Stimulated activated CD8-positive, alpha-beta memory T cell treated with anti-CD3 and anti-CD28 coated beads, Interleukin-4, amount 100 ng/mL, for 4 hours (primary cell): ENCODE measurements at places on chromosomes 4 and X.

DNA sequence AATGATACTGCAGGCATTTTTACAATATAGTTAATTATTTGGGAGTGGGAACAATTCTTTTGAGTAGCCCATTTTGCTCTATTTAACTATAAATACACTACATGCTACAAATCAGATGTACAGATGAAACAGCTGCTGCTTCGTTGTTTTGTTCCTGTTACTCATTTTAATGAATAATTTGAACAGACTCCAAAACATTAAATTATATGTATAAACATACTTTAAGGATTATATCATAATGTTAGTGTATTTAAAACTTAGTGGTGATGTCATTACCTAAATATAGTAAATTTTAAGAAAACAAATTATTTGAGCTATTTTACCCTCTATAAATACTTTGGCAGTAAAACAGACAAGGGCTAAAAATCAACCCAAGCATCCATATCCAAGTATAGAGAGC, 60.7 kb downstream of the GAB1 start:
- DNase-seq, result no peak

- DNase-seq, result no peak
Observed at GRCh38 chr4:67749286-67749685, 4.9 kb downstream of the GNRHR start.

- no peak for DNase-seq
Observed at GRCh38 chrX:136907621-136908020, 27.1 kb upstream of the RBMX start.

GRCh38 chr4:10104211-10104990, 12.2 kb downstream of the WDR1 start:
- no peak for DNase-seq

DNA sequence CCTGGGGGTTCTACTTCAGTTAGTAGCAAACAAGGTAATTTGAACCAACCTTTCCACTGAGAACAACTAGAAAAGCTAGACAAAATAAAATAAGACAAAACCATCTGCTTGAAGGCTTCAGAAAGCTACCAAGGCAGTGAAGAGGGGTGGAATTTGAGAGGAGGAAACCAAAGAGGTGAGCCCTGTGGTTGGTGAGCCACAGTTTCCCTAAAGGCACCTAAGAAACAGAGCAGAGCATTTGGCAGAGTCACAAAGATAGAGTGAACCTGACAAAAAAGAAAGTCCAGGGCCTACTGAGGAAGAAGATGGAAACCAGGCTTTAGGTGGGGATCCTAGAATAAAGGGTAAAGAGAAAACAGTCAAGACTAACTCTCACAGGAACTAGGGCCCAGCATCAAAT, 44.3 kb downstream of the CHST7 start:
- no peak for DNase-seq

GRCh38 chr4:87298362-87298761, 24.3 kb downstream of the HSD17B13 start:
- DNase-seq, result no peak

GRCh38 chr4:110411574-110412011, 64.4 kb upstream of the ENPEP start:
- DNase-seq, result no peak

DNA sequence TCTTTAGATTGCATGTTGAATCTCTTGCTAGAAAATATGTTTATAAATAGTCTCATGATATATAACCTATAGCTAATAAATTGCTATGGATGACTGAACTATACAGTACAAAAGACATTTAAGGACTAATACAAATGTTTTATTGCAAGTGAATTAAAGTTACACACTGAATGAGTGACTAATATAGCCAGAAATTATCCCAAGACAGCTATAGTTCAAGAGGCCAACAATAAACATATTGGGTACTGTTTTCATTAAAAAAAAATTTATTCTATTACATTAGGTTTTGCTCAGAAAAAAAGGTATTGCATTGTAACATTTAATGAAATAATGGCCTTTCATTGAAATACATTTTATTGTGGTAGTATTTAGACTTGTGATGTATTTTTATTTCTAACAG, 819.1 kb downstream of the TRIML1 start:
- DNase-seq, result no peak

- no peak for DNase-seq
Observed at GRCh38 chrX:111375747-111376146, 36.2 kb downstream of the DCX start.

GRCh38 chrX:68043713-68044438, 389.4 kb downstream of the OPHN1 start:
- DNase-seq, result no peak

DNA sequence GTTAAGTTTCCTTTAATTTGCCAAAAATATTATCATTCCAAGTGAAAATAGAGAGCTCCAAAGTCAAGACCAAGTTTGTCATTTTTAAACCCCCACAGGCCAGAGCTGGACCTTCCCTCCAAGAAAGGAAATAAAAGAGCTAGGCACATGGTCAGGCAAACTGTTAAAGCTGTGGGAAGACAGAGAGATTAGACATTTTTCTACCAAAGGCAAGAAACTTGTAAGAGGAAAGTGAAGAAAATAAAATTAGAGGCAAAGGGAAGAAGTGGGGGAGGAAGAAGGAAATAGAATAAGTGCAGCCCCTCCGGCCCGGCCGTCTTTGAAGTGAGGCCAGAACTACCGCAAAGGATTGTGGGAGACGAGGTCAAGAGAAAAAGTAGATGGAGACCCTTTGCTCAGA, 47.9 kb upstream of the HAND2 start:
- DNase-seq, result no peak

- no peak for DNase-seq
Observed at GRCh38 chr4:1155314-1155713, 17.1 kb downstream of the SPON2 start.

DNA sequence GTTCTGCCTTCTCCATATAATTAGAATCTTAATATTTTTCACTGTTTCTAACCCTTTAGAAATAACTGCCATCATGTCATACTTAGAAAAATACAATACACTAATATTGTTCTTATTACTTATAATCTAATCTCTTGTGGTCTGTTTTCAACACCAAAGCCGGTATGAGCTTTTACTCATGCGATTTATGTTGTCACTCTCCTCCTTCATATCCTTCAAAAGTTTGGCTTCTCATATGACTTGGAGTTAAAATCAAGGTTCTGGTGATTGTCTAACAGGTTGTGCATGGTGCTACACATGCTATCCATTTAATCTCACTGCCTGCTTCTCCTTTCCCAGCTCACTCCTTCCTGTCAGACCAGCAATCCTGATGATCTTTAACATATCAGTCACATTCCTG, 1392.9 kb downstream of the ARAP2 start:
- no peak for DNase-seq

DNA sequence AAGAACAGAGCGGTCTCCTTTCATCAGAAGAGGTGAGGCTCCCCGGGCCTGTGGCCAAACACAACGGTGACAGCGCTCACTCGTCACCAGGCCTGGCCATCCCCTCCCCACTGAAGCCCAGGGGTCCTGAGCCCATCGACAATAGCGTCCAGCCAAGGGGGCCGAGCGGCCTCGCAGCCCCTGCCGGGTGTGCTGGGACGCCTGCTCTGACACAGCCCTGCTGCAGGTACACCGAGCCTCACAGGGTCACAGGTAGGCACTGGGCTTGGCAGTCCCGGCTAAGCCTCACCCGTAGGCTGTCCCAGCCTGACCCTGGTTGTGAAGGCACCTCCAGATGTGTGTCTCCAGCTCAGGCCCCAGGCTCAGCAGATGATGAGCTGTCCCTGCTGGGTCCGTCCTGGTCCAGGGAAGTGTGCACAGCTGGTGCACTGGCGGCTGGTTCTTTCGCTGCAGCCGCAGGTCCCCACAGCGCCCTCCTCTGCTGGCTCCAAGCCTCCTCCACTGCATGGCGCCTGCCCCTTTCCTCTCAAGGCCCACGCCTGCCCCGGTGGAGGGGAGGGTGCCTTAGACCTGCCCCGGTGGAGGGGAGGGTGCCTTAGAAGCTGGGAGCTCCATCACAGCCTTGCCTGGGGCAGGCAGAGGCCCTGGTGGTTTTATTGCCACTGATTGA, 21.5 kb downstream of the UVSSA start:
- no peak for DNase-seq

GRCh38 chr4:173415885-173416653, 17.2 kb upstream of the SCRG1 start:
- no peak for DNase-seq

GRCh38 chr4:28926156-28926555, 1794.0 kb upstream of the PCDH7 start:
- no peak for DNase-seq

DNA sequence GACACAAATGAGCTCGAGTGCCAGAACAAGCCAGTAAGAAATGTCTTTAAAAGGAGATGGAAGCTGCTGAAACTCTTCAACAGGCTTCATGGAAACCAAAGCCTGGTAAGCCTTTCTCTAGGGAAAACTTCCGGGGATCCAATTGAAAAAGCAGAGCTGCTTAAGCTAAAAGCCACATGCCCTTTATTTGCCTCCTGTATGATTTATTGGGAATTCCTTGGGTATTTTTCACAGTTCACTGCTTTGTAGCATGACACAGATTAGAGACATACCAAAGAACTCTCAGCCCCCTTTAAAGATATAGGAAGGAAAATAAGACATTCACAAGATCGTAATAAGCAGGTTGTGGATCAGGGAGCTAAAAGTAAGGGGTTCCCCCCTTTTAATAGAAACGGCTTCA, 6.5 kb upstream of the ARHGAP6 start:
- DNase-seq, result no peak

DNA sequence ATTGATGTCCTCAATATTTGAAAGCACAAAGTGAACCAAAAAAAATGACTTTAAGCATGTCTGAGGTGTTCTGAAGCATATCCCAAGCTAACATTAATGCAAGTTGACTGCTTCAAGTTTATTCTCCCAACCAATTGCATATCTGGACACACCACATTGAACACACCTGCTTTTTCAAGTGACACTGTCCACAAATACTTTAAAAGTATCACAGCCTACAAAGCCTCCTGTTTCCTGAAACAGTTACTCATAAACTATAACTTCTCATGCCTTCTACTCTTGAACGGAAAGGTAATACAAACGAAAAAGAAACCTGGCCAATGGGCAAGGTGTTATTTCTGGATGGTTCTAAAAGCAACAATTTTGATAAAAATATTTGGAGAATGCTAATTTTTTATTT, 1.1 kb downstream of the CDKL2 start:
- DNase-seq, result no peak

GRCh38 chrX:132615391-132616131, 126.7 kb upstream of the MBNL3 start:
- no peak for DNase-seq

- no peak for DNase-seq
Observed at GRCh38 chrX:39725928-39726619, 371.7 kb downstream of the BCOR start.

- DNase-seq, result no peak
Observed at GRCh38 chr4:38500433-38500832, 163.6 kb upstream of the KLF3 start.

DNA sequence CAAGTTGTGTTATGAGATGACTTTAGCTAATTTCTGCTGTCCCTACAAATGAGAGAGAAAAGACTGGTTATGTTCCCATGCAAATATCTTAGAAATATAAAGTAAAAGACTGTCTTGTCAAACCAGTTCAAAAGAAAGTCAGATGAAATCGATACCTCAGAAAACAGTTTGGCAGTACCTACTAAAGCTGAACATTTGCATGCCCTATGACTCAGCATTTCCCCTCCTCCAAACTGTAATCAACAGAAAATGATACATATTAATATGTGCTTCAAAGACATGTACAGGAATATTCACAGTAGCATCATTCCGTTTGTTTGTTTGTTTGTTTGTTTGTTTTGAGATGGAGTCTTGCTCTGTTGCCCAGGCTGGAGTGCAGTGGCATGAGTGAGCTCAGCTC, 90.3 kb downstream of the ARX start:
- no peak for DNase-seq

GRCh38 chrX:128929271-128930057, 593.8 kb downstream of the SMARCA1 start:
- DNase-seq, result no peak
